ENCODE measurements at places on chromosomes 4 and X.

- no peak for DNase-seq
Measured at GRCh38 chr4:148069895-148070178, 337.9 kb downstream of the ARHGAP10 start.

- no peak for DNase-seq
Measured at GRCh38 chr4:76620723-76621468, 185.9 kb downstream of the SHROOM3 start.

- DNase-seq, result no peak
Measured at GRCh38 chr4:47617607-47618006, 132.5 kb downstream of the ATP10D start.

DNA sequence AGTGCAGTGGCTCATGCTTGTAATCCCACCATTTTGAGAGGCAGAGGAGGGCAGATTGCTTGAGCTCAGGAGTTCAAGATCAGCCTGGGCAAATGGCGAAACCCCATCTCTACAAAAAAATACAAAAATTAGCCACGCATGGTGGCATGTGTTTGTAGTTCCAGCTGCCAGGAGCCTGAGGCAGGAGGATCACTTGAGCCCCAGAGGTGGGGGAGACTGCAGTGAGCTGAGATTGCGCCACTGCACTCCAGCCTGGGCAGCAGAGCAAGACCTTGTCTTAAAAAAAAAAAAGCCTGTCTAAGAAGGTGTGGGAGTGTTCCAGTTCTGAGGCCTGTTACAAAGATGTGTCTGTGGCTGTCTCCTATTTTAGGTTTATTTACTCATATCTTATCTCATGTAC, 38.0 kb downstream of the PI4K2B start:
- DNase-seq, result no peak

DNA sequence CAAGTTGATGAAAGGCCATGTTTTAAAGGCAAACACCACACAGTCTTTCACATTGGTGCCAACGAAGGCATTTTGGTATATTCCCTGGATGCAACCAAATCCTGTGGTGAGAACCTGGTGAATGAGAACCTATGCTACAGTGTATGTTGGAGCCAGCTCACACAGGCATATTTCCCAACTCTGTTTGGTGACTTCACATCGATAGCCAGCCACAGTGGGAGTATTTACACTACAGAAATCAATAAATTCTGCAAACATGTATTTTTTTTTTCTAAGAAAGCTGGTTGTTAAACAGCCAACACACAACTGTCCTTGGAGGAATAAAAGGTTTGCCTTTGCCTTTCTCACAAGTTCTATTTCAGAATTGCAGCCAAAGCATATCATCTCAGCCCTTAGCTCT, 691.0 kb downstream of the GRID2 start:
- no peak for DNase-seq

DNA sequence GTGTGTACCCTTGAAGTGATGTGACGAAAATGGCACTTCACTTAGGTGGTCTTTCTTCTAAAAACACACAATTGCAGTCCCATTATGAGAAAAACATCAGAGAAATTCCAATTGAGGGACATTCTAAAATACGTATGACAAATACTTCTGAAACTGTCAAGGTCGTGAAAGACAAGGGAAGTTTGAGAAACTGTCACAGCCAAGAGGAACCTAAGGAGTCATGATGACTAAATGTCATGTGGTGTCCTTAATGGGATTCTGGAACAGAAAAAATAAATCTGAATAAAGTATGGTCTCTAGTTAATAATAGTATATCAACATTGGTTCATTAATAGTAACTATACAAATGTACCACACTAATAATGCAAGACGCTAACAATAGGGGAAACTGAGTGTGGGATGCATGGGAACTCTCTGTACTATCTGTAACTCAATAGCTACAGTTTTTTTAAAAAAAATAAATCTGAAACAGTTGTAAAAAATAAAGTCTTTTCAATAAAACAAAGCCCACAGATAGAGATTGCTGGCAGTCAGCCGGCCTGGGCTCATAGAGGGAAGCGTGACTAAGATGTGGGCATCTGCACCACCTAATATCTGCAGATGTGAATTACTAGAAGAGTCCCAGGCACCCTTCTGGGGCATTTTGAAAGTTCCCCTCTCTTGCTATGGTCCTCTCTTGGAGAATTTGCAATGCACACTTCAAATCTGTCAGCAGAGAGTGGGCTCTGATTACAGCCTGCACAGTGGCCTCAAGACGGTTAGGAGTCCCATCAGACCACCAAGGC, 47.6 kb downstream of the MID1IP1 start:
- DNase-seq, result no peak

DNA sequence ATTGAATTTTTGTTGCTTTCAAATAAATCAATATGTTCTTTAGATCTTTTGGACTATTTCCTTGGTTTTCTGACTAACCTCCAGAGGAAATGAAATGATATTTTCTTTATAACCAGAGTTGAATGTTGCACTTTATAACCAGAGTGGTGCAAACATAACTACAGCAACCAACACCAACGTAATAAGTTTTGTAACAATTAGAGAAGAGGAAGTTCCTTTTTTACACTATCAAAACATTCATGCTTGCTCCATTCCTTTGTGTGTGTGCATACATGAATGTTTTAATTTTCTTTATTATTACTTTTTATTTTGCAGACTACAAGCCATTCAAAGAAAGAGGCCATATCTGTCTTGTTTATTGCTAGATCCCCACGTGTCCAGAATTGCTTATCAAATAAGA, 193.0 kb upstream of the PPP3CA start:
- no peak for DNase-seq

GRCh38 chr4:129972257-129972656, 876.3 kb downstream of the C4orf33 start:
- no peak for DNase-seq

- DNase-seq, result no peak
Measured at GRCh38 chrX:21798677-21799219, 40.7 kb upstream of the MBTPS2 start.

GRCh38 chrX:54807524-54808108, at the start of gene MAGED2:
Gene MAGED2 (plus strand): TSS chrX:54807745. CDS start chrX:54809332, 1,587 bp downstream.
- no peak for DNase-seq

DNA sequence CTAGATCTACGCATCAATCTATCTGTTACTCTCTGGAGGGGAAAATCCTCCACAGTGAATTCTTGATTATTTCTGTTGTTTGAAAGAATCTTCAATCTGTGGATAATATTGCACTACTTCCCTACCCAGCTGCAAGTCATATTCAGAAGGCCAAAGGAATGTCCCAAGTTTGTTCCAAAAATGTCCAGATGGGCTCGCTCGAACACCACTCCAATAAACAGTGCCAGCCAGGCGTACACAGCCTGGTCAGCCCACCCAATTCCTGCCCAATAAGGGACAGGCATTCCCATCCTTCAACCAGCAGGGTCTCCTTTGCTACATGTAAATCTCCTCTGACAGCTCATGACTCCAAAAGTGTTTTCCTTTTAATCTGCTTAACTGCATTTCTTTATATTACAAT, 80.7 kb upstream of the GPM6B start:
- no peak for DNase-seq

DNA sequence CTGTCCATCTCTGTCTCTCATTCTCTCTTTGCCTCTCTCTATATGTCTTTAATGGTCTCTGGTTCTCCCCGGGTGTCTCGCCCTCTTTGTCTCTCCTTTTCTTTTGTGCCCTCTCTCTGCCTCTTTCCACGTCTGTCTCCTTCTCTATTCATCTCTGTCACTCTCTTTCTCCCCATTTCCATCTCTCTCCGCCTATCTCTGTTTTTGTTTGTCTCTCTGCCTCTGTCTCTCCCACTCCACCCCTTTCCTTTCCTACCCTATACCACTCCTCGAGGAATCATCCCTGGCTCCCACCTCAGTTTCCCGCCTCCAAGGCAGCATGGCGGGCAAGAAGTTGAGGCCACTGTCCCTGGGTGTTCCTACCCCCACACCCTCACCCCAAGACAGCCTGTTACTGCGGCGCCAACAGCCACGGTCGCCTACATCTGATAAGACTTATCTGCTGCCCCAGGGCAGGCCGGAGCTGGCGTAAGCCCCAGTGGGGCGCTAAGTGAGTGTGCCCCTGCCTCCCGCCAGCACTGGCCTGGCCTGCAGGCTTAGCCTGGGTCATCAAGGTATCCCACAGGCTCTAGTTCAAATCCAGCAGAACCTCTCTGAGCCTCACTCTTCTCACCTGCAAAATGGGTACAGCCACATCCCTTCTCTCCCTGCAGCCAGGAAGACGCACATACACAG, 713 bp upstream of the GATA1 start:
- DNase-seq, result no peak

DNA sequence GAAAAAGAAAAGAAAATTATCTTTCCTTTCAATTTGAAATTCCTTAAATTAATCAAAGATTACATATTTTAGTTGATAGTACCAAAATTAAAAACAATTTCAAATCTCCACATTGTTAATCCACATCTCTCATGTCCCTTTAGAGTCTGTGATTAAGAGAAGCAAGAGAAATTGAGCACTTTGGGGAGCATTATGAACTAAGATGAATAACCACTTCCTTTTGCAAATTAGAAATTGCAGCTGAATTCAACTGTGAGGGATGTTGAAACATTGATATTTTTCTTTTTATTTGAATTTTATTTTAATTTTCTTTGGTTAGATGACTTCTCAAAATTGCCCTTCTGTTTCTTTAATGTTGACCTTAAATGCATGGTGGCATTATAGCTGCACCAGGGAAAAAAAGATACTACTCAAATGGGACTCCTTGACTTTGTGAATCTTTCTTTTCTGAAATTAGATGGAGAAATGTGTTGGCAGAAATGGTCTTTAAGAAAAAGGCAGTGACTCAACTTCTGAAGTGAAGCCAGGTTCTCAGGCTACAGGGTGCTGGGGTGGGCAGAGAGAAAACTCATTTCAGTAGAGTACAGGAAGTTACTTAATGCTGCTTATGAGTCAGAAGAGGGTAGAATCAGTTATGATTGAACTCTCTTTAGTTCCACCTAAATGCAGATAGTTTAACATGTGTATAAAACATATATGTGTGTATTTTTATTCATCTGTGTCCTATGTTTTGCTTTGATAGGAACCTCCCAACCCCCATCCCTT, 92.0 kb upstream of the TNIP3 start:
- no peak for DNase-seq

DNA sequence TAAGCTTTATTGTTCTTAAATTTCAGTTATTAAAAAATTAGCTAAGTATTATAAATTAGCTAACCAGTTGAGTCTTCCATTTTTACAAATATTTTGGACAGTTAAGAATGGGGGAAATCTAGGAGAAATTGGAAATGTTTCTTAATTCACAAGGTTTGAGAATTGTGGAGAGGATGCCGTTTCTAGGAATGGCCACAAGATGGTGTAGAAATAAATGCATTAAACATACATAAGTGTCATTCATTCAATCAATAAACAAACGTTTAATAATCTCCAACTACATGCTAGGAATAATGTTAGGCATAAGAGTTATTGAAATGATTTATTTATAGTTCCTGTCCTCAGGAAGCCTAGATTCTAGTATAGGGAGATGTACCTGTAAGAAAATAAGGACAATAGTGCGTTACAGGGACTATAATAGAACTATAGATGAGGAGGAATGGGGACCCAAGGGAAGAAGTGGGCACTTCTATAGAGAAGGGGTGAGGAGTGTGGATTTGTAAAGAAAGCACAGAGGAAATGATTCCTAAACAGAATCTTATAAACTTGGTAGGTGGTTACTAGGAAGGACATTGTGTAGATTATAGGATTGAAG, 195.7 kb upstream of the ANK2 start:
- DNase-seq, result no peak

- no peak for DNase-seq
Measured at GRCh38 chr4:106299977-106300376, 16.0 kb downstream of the TBCK start.

DNA sequence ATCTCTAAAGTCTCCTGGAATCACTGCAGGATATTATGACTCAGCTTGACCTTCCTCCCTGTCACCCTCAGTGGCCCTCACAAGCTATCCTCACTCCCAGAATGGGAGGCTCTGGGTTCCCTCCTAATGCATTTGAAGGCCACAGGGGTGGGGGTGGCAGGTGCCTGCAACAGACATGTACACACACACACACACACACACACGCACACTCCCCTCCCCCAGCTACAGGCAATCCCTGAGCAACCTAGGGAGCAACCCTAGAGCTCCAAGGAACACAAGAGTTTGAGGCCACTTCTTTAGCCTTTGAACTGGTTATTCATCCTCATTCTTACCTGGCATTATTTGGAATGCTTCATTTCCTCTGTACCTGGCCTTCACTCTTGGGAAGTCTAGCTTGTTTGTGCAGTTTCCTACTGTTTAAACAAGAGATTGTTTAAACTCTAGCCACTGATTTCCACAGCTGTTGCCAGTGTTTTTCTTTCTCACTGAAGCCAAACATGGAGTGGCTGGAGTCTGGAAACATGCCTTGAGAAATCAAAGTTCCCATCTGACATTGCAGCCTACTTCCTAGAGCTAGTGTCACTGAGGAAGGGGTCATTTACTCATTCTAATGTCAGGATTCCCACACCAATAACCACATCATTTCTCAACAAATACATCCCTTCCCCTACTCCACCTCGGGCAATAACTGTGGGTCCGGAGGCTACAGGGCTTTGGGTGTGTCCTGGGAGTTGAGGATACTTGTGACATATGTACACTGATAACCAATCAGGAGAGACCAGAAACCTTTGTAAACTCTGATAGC, 37.7 kb downstream of the MAOA start:
- no peak for DNase-seq

GRCh38 chrX:9310616-9311015, 154.2 kb upstream of the TBL1X start:
- DNase-seq, result no peak

- no peak for DNase-seq
Measured at GRCh38 chrX:2848871-2849301, 20.2 kb downstream of the GYG2 start.

DNA sequence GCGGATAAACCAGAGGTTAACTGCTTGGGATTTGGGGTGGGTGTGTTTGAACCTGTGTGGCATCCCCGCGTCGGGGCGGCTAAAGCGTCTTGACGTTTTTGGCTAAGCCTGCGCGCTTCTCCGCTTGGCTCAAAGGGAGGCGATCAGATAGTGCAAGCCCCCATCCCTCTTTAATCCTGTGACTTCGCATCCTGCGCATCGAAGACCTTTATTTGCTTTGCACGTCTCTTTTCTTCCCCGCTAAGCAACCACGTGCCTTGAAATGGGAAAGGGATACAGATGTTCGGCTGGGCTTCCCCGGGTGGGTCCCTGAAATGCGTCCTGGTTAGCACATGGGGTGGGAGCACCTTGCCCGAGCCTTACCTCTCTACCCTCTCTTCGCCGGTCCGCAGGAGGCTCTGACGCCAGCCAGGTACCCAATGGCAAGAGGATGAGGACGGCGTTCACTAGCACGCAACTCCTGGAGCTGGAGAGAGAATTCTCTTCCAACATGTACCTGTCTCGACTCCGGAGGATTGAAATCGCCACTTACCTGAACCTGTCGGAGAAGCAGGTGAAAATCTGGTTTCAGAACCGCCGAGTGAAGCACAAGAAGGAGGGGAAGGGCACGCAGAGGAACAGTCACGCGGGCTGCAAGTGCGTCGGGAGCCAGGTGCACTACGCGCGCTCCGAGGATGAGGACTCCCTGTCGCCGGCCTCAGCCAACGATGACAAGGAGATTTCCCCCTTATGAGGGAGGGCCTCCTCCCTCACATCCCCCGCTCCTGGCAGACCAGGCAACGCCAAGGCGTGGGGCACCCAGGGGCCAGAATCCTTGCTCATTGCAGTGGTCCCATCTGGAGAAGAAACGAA, 1.5 kb downstream of the GSX2 start:
- DNase-seq, result no peak
